HFFc6 (cell line): ENCODE measurements at places on chromosomes 6 and 20. TPM values are rescaled to one million over a fixed set of nuclear protein-coding genes. Genes with fewer than 3 reads are reported as not detected.
A peak's percentile ranks its signal among the peaks of the same experiment; 100 is the strongest.

MROH8 gene
- total RNA-seq: 1.4 and 1.6 TPM in 2 replicates

LRRC73 gene
- total RNA-seq: 0.79 to 1.4 TPM (median 1.3 TPM) in 3 replicates

TRIM15 gene
- total RNA-seq: not detected in 3 replicates

FNDC11 gene
- total RNA-seq: not detected in 3 replicates

SIRPB1 gene
- total RNA-seq: not detected in 3 replicates

- peaks cover 5% of the 10 kb centered on the region for H3K27me3 ChIP-seq
- H3K4me1 ChIP-seq: peaks cover 25% of the 10 kb centered on the region
- H3K27ac ChIP-seq: peak overlapping the region; percentile 49
Observed at GRCh38 chr20:37276494-37277252, 12.8 kb upstream of the MANBAL start.

- no peak overlapping the region for H3K27ac ChIP-seq
- H3K4me3 ChIP-seq: no peak overlapping the region
- no peaks in the 10 kb centered on the region for H3K36me3 ChIP-seq
- no peak for DNase-seq
- H3K4me1 ChIP-seq: peaks cover 11% of the 10 kb centered on the region
- H3K27me3 ChIP-seq: peaks cover 2% of the 10 kb centered on the region; the same call in 1 of the 2 replicates
Observed at GRCh38 chr6:49540614-49541013, 9.9 kb upstream of the C6orf141 start.

- H3K27ac ChIP-seq: no peak overlapping the region
- no peak for DNase-seq
- no peaks in the 10 kb centered on the region; the same call in 1 of the 2 replicates for H3K27me3 ChIP-seq
- peaks cover 45% of the 10 kb centered on the region for H3K4me1 ChIP-seq
- H3K4me3 ChIP-seq: no peak overlapping the region
Observed at GRCh38 chr6:4587171-4587570, 189.0 kb upstream of the CDYL start.

- no peaks in the 10 kb centered on the region for H3K36me3 ChIP-seq
- peaks cover 2% of the 10 kb centered on the region for H3K27me3 ChIP-seq
- H3K27ac ChIP-seq: no peak overlapping the region
- no peak for DNase-seq
- H3K4me3 ChIP-seq: no peak overlapping the region
Observed at GRCh38 chr6:39207416-39208222, 21.7 kb downstream of the KCNK5 start.

GRCh38 chr6:46128476-46128875 lies 1.3 kb upstream of the ENPP4 start:
- no peaks in the 10 kb centered on the region for H3K36me3 ChIP-seq
- H3K4me3 ChIP-seq: no peak overlapping the region
- no peak for DNase-seq
- H3K27me3 ChIP-seq: no peaks in the 10 kb centered on the region; the same call in 1 of the 2 replicates

DNA sequence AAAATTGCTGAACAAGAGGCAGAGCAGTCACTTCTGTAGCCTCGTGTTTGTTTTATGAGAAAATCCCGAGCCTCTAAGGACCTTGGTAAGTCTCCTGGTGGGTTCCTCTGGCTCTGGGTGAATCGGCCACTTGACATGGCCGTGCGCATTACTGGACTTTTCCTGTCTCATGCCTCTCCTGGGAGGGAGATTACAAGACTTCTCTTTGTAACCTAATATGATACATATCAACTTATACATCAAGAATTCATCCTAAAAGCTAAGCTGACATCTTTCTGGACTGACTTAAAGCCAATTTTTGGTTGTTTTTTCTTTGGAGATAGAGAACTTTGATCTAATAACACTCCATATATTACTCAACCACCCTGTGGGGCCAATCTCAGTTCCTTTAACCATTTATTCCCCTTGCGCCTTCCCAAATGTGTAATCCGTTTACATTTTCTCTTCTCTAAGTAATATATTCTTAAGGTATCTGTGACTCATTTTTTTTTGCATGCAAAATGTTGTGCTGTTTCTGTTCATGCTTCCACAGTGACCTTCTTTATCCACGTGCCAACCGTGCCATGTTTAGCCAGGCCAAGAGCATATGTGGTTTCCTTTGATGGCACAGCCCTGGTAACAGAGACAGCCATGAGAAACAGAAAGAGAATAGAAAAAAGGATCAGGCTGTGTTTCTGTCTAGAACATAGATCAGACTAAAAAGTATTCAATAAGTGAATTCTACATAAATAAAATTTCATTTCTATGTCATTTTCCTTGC lies 47.5 kb upstream of the JAG1 start:
- no peak overlapping the region for H3K27ac ChIP-seq
- no peak for DNase-seq
- no peaks in the 10 kb centered on the region for H3K36me3 ChIP-seq
- no peak overlapping the region for H3K4me3 ChIP-seq
- peaks cover 9% of the 10 kb centered on the region for H3K4me1 ChIP-seq

- peaks cover 7% of the 10 kb centered on the region for H3K27me3 ChIP-seq
- H3K4me1 ChIP-seq: no peaks in the 10 kb centered on the region
- H3K36me3 ChIP-seq: no peaks in the 10 kb centered on the region
- H3K27ac ChIP-seq: no peak overlapping the region
- no peak for DNase-seq
Observed at GRCh38 chr6:39075010-39075686, 26.6 kb downstream of the GLP1R start.

GRCh38 chr20:13221313-13221672 lies 219 bp downstream of the ISM1 start:
- no peaks in the 10 kb centered on the region for H3K36me3 ChIP-seq
- H3K27me3 ChIP-seq: peaks cover 34% of the 10 kb centered on the region
- DNase-seq: no peak
- H3K4me3 ChIP-seq: no peak overlapping the region
- H3K4me1 ChIP-seq: no peaks in the 10 kb centered on the region

DNA sequence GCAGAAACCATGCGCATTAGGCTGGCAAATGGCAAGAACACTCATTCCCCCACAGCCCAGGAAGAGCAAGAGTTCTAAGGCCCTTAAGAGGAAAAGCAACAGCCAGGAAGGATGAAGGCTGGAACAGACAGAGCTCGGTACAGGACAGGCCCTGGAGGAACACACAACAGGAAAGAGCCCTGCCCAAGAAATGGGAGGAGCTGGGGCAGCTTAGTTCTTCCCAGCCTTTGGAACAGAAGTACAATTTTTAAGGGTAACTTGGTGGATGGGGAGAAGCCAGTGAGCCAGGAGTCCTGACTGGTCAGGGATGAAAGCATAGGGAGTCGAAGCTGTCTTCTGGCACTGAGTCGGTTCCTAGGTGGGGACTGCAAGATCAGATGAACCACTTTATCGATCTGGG lies 32.4 kb downstream of the OR2B2 start:
- no peaks in the 10 kb centered on the region for H3K36me3 ChIP-seq
- no peak overlapping the region for H3K4me3 ChIP-seq
- no peaks in the 10 kb centered on the region; the same call in 1 of the 2 replicates for H3K27me3 ChIP-seq

GRCh38 chr6:57327311-57327710 lies 9.9 kb downstream of the PRIM2 start:
- peaks cover 34% of the 10 kb centered on the region for H3K4me1 ChIP-seq
- DNase-seq: no peak
- H3K27ac ChIP-seq: no peak overlapping the region
- no peak overlapping the region for H3K4me3 ChIP-seq

GRCh38 chr20:19908576-19908975 lies 108.6 kb upstream of the NAA20 start:
- H3K27me3 ChIP-seq: no peaks in the 10 kb centered on the region
- peaks cover 1% of the 10 kb centered on the region; the same call in 1 of the 2 replicates for H3K4me1 ChIP-seq
- no peak overlapping the region for H3K4me3 ChIP-seq
- no peaks in the 10 kb centered on the region; the same call in 1 of the 2 replicates for H3K36me3 ChIP-seq
- no peak for DNase-seq
- H3K27ac ChIP-seq: no peak overlapping the region

GRCh38 chr6:116218172-116218633 lies 35.7 kb downstream of the TSPYL4 start:
- H3K27me3 ChIP-seq: no peaks in the 10 kb centered on the region
- peak; percentile 43 for DNase-seq
- H3K4me3 ChIP-seq: no peak overlapping the region
- peak overlapping the region; percentile 33; the same call in 1 of the 2 replicates for H3K27ac ChIP-seq
- H3K36me3 ChIP-seq: no peaks in the 10 kb centered on the region

DNA sequence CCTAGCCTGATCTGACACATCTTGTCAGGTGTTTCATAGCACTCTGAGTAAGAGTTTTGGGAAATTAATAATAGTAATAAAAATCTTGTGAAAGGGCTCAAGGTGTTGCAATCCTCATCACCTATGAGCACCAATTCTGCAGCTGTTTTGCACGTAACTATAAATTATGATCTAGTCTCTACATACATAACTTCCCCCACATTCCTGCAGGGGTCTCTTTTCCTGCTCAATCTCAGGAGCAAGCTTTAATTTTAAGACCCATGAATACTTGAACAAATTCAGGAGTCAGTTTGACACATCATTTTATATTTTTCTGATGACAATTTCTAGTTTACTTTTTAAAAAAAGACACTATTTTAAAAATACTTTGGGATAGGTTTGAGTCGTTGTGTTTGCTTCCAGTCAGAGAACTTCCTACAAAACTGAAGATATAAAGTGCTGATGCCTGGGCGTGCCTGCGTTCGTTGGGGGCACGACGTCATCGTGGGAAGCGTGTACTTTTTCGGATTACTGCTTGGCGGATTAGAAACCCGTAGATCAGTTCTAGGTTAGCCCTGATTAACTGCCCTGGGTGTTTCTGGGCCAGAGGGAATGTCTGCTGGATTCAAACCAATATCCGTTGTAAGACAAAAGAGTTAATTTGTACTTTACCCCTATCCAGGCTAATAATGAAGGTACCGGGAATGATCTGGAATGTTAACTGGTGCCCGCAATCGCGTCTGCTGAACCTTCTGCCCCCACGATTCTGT lies 1.0 kb upstream of the E2F3 start:
- DNase-seq: peak; percentile 4
- peaks cover 18% of the 10 kb centered on the region for H3K4me1 ChIP-seq
- peak overlapping the region; percentile 92 for H3K4me3 ChIP-seq
- H3K27me3 ChIP-seq: peaks cover 2% of the 10 kb centered on the region

DNA sequence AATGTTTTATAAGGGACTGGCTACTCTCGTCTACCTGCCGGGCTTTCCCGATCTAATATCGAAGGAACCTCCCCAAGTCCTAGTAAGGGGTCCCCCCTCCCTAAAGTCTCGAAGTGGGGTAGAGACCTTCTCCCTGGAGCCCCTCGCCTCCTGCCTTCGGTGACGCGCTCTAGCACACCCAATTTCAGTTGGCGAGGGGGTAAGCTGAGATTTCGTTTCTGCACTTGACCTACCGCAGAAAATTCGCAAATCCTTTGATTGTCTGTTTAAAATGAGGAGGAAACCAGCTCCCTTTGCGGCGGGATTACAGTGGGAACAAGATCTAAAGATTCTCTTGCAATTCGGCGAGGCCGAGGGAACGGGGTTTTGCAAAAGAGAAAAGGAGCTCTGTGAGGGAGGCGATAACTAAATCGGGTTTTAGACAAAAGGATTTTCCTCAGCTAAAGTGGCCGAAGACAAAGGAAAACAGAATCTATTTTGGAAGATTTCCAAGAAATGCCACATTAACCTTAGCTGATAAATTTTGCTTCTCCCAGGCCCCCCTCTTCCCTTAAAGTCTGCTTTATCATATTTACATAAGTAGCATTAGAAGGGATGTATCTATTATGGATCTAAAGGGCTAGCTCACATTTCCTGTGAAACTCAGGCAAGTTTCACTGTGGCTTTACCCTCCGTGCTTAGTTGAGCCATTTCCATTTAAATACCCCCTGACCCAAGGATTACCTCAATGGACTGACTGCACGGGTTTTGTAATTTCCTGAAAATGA lies 8.4 kb downstream of the SIM1 start:
- peaks cover 11% of the 10 kb centered on the region for H3K27me3 ChIP-seq
- peaks cover 15% of the 10 kb centered on the region for H3K36me3 ChIP-seq
- H3K4me1 ChIP-seq: peaks cover 50% of the 10 kb centered on the region
- DNase-seq: no peak
